ENCODE measurements at places on chromosomes 3 and 15.

DNA sequence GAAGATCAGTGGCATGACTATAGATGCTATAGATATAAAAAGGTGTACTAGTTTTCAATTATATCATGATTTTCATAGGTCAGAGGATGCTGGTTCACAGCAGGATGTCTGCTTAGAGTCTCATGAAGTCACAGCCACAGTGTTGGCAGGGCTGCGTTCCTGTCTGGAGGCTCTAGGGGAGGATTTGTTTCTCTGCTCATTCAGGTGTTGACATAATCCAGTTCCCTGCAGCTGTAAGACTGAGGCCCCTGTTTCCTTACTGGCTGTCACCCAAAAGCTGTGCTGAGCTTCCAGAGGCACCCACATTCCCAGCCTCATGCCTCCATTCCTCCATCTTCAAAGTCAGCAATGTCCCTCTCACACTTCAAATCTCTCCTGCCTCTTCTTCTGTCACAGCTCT, 170.7 kb downstream of the OCA2 start:
- no peak for DNase-seq

DNA sequence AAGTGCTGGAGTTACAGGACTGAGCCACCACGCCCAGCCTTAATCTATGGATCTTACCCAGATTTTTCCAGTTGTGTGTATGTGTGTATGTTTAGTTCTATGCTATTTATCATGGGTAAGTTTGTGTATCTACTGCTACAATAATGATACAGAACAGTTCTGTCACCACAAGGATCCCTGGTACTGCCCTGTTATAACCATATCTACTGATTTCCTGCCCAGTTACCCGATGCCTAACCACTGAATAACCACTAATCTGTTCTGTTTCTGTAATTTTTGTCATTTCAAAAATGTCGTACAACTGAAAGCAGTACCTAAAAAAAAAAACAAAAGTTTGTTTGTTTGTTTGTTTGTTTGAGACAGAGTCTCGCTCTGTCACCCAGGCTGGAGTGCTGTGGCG, 123.7 kb upstream of the RAP2B start:
- DNase-seq: no peak

DNA sequence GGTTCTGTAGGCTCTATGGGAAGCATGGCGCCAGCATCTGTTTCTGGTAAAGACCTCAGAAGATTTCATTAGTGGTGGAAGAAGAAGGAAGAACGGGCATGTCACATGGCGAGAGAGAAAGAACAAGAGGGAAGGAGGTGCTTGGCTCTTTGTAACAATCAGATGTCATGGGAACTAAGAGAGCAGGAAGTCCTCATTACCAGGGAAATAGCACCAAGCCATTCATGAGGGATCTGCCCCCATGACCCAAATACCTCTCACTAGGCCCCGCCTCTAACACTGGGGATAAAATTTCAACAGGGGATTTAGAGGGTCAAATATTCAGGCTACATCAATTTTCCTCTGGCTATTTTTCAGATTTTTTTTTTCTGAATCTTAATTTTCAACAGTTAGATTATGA, 954.3 kb downstream of the SQOR start:
- DNase-seq: no peak

DNA sequence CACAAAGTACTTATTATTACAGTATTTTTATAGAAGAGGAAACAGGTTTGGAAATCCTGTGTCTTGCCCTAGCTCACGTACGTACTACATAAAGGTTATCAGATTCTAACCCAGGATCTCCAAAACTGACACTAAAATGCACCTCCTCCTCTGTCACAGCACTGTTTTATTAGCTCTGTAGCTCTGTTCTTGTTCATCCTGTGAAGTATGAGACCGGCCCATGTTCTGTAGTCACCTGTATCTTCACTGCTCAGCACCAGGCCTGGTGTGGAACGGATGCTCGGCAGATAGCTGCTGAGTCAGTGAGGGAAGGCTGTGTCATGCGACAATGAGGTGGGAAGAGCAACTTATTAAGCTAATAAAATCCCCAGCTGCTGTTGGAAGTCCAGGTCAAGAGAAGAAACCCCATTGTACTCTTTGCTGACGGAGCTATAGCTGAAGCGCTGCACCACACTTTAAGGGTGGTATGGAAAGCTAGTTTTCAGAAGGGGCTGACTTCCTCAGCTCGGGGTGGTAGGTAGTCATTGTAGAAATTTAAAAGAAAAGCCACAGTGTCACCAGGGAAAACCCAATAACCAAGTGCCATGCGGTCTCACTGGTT, 22.8 kb downstream of the BCL2A1 start:
- no peak for DNase-seq

DNA sequence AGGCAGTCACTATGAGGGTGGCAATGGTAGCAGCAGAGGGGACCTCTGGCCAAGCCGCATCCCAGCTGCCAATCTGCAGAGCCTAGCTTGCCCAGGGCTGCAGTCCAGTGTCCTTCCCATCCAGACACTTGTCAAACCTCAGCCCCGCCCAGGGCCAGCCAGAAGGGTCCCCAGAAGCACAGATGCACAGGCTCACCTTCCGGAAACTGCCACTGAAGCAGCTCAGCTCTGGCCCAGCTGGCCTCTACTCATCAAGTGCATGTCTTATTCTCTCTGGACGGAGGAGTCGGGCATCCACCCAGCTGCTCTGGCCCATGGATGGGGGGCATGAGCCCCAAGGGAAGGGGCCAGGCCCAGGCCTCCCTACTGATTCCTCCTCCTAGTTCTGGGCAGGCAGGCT, 69.2 kb downstream of the DNAJB8 start:
- no peak for DNase-seq

DNA sequence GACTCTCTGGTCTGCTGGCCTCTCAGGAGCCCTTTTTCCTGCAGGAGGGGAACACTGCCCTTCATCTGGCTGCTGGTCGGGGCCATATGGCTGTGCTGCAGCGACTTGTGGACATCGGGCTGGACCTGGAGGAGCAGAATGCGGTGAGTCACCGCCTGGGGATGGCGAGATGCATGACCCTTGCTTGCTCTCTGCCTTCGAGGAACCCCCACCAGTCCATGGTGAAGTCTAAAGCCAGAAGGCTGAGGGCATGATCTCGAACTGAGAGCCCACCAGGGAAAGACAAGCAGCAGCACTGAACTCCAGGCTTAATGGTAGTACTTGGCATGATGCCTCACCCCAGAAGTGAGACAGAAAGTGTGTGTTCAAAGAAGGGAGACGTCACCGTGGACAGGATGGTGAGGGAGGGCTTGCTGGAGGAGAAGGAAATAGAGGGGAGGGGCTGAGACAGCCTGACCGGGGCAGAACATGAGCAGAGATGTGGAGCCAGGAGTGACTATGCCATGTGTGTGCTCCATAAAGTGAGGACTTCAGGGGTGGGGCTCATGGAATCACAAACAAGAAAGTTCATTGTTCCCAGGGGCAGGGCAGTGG, 19.2 kb downstream of the ANKDD1A start:
- DNase-seq: no peak

- no peak for DNase-seq
Observed at GRCh38 chr15:101444015-101444414, 45.5 kb downstream of the PCSK6 start.

GRCh38 chr3:163071713-163072112, 1575.1 kb downstream of the OTOL1 start:
- DNase-seq: no peak

DNA sequence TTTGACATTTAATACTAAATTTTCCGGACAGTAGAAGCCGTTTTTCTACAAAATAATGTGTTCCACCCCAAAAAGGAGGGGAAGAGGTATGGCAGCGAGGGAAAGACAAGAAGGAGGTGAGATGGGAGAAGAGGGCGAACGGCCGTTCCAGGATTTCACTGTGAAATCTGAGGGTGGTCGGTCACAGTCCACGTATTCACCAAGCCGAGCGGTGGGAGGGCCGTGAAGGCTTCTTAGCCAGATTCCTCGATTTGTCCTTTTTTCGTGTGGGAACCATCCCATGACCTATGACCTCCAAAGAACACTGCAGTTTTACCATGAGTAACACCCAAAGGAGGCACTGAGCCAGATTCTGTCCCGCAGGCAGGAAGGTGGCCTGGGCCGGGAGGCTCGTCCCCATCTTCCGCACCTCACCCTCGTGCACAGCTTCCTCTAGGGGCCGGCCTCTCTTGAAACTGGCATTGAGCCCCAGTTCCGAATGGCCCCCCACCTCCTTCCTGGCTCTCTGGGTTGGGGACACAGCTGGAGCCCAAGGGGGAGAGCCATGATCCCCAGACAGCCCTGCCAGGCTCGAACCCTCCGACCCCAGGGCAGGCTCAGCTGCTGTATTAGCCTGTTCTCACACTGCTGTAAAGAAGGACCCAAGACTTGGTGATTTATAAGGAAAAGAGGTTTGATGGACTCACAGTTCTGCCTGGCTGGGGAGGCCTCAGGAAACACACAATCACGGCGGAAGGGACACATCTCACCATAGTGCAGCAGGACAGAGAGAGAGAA, 23.7 kb downstream of the XXYLT1 start:
- DNase-seq: no peak

DNA sequence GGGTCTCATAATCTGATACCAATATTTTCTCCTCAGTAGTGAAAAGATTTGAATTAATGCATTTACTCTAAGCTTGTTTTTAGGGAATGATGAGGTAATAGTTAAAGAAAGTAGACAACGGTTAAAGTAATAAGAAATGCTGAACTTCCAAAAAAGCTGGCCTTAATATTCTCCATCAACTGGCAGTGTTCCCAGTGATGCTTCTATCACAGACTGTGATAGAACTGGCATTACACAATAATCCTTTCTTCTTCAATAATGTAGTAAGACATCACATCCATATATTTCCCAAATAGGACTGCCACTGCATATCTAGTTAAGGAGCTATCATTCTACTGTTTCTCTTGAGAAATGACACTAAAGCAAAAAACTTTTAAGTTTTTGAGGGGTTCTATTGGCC, 188.7 kb downstream of the IL5RA start:
- DNase-seq: no peak

- no peak for DNase-seq
Observed at GRCh38 chr15:39282663-39283208, 298.1 kb upstream of the THBS1 start.

- no peak for DNase-seq
Observed at GRCh38 chr3:9911863-9912262, 5.0 kb upstream of the IL17RC start.

DNA sequence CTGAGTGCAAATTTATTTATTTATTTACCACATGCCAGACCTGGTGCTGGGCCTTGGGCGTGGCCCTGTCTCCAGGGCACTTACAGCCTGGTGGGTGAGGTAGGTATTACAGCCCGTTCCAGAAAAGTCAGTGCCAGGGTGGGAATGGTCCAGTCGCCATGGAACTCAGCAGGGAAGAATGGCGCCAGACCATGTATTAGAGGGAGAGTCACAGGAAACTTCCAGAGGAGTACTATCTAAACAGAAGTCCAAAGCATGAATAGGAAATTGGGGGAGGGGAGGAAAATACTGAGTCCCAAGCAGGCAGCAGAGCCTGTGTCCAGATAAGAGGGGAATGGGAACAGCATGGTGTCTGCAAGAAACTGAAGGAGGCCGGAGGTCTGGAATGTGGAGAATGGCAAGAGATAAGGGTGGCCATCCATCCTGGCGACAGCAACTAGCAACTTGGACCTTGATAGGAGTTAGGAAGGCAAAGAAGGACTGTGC, 27.0 kb downstream of the SH3BP5 start:
- no peak for DNase-seq

DNA sequence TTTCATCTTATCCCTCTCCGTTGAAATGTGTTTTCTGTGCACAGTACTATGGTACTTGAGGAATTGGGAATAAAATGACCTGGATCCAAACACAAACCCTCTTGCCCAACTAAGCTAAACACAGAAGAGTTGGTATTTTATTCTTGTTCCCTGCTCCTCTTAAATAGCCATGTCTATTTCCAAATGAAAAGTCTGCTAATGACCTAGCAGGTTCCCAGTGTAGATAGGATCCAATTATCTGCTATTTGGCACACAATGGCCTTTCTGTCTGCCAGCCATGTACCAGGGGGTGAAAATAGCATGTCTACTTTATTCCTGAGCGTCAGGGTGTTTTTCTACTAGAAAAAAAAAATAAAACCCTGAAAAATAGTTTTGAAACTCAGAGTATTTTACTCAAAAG, 657.0 kb upstream of the NAALADL2 start:
- no peak for DNase-seq

GRCh38 chr15:52247461-52247860, 48.1 kb downstream of the MYO5C start:
- DNase-seq: no peak

DNA sequence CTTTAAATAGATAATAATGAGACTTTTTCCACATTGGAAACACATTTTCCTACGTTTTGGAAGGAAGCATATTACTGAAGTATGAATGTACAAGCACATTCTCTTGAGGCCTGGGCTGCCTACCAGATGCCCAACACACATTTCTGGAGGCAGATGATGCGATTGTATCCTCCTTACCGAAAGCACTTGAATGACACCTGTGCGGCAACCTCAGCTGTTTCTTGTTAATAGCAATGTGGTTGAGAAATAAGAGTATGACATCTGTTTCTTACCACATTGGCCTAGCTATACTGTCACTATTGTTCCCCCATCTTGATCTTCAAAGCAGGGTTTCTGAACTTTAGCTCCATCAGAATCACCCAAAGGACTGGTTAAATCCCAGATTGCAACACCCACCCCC, 84.8 kb downstream of the ARPP21 start:
- no peak for DNase-seq

- DNase-seq: no peak
Observed at GRCh38 chr15:55827204-55827603, 84.3 kb upstream of the PRTG start.

- DNase-seq: no peak
Observed at GRCh38 chr15:85810075-85810474, 15.3 kb upstream of the KLHL25 start.

- DNase-seq: no peak
Observed at GRCh38 chr3:4475804-4476203, 8.7 kb upstream of the SUMF1 start.

DNA sequence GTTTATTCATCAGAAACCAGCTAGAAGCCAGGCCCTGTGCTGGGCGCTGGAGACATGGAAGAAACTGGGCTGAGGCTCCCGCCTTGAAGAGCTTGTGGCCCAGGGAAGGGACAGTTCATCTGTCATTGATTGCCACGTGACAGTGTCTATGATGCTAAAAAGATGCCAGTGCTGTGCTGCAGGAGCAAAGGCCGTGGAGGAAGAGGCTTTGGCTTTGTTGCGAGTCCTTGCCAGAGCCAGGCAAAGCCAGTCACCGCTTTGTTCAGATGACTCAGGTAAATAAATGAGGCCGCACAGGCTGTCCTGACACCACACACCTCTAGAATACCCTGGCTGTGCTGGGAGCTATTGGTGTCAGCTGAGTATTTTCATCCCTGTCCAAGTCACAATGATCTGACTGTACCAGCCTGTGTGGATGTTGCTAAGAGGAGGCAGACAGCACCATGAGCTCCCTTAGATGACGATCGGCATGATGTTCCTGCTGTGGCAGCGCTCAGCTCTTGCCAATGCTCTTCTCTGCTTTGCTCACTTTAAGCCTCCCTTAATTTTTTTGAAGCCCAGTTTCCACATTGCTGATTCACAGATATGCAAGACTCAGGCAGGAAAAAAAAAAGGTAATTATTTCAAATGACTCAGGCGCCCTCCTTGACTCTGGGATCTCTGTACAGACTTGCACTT, 77.5 kb downstream of the CCNL1 start:
- DNase-seq: no peak

- DNase-seq: no peak
Observed at GRCh38 chr15:74773731-74774252, 8.1 kb upstream of the CSK start.

- no peak for DNase-seq
Observed at GRCh38 chr3:195319060-195319459, 48.1 kb upstream of the XXYLT1 start.

GRCh38 chr15:42456971-42457370, 34.0 kb downstream of the ZNF106 start:
- no peak for DNase-seq

GRCh38 chr3:125191256-125191655, 21.3 kb downstream of the SLC12A8 start:
- no peak for DNase-seq
